T-helper 17 cell (primary cell): ENCODE measurements at places on chromosomes 2 and 18. TPM values are rescaled to one million over a fixed set of nuclear protein-coding genes. Genes with fewer than 3 reads are reported as not detected.

TEX44 gene
- total RNA-seq, result not detected

REG3G gene
- total RNA-seq, result not detected

CXCR4 gene
- 1,189 TPM for total RNA-seq

C2orf80 gene
- total RNA-seq, result not detected

SKA1 gene
- 0.39 TPM for total RNA-seq

CAVIN2 gene
- total RNA-seq, result 204 TPM

RASGRP3 gene
- 13.5 TPM for total RNA-seq

ACTG2 gene
- total RNA-seq, result not detected

SIX2 gene
- not detected for total RNA-seq

DAPL1 gene
- total RNA-seq, result not detected

HTRA2 gene
- 21.4 TPM for total RNA-seq

FZD7 gene
- 0.31 TPM for total RNA-seq

DPYSL5 gene
- not detected for total RNA-seq

AFF3 gene
- total RNA-seq, result 14.4 TPM

CACNB4 gene
- total RNA-seq, result 0.65 TPM

OXER1 gene
- 0.25 TPM for total RNA-seq

LDLRAD4 gene
- total RNA-seq, result 112 TPM

STK16 gene
- total RNA-seq, result 17.2 TPM
